ENCODE measurements at places on chromosomes 13 and 19.

- DNase-seq: no peak
Measured at GRCh38 chr13:39263531-39263930, 225.3 kb downstream of the NHLRC3 start.

DNA sequence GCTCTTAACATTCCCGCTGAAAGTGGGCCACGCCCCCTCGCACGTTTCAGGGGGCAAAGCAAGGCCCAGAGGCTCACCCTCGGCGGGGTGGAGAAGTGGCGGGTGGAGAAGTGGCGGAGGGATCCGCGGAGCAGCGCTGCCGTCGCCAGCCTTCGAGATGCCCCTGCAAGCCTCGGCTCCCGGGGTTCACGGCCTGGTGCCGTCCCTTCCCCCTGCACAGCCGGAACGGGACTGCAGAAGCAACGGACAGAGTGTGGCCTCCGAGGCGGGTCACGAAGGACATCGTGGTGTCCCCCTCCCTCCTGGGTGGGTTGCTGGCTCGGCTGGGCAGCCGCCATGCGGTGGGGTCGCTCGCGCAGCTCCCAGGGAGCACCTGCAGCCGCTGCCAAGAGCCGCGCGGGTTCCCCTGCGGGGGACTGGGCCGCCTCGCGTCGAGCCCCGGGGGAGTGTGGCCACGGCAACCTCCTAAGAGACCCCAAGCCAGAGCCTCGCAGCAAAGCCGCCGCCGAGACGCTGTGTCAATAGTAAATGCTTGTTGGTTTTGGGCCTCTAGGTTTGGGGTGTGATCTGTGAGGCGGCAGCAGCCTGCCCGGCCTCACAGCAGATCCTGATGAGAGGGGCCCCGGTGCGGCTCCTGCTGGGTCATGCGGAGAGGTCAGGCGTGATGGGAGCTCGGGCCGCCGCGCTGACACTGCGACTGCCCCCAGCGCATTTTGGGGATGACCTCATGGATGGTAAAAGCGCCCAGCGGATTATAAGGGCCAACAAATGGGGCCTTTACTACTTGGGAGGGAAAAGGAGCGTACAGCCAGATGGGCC lies 5.5 kb downstream of the TPGS1 start:
- DNase-seq: no peak

GRCh38 chr19:1252221-1252820 lies 3.9 kb downstream of the MIDN start:
- peak; percentile 84 for DNase-seq

DNA sequence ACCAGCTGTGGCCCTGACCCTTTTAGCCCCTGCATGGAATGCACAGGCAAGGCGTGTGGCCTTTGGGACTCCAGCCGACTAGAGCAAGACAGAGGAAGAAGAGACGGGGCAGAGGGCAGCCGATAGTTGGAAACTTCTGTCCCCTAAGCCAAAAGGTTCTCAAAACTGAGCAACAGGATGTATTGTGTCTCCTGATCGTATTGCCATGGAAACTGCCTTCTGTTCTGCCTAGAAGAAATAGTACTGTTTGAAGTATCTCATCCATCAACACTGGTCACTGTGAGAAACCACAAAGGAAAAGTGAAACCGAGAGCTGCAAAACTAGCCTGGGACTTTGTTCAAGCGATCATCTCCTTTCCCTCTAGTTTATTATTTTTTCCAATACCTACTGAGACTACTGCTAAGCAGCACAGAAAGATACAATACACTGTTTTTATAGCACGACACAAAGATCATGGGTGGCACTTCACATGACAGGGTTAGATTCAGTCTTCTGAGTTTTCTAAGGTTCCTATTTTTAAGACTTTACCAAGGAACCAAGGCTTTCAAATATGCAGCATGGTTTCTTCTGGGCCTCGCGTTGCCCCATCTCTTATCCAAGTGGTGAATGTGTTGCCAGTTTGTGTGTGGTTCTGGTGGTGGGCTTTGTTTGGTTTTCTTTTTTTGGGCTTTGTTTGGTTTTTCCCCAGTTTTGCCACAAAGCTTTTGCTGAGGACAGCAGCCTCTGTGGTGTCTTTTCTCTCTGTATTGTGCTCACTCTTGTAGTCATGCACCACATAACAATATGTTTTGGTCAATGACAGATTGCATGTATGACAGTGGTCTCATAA lies 49.3 kb upstream of the GPR183 start:
- peak; percentile 86 for DNase-seq

DNA sequence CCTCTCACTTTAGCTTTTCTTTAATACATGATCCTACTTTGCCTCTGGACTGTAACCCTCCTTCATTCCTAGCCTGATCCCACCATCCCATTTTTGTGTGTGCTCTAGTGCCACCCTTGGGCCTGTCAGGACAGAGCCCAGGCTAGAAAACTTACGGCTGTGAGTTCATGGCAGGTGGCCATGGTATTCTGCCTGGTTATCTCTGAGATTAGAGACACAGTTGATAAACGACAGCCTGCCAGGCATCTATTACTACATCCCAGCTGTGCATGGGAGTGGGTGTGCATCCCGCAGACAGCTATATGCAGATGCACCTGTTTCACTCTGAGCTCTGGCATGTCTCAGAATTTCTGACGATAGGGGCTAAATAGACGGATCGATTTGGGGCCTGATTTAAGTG lies 110.9 kb downstream of the HS6ST3 start:
- DNase-seq: no peak

- DNase-seq: no peak
Measured at GRCh38 chr13:77168237-77168636, 141.3 kb upstream of the FBXL3 start.

- no peak for DNase-seq
Measured at GRCh38 chr13:27347211-27347772, 76.7 kb downstream of the RASL11A start.

- DNase-seq: peak; percentile 46
Measured at GRCh38 chr13:78121459-78122348, 203.1 kb upstream of the EDNRB start.

DNA sequence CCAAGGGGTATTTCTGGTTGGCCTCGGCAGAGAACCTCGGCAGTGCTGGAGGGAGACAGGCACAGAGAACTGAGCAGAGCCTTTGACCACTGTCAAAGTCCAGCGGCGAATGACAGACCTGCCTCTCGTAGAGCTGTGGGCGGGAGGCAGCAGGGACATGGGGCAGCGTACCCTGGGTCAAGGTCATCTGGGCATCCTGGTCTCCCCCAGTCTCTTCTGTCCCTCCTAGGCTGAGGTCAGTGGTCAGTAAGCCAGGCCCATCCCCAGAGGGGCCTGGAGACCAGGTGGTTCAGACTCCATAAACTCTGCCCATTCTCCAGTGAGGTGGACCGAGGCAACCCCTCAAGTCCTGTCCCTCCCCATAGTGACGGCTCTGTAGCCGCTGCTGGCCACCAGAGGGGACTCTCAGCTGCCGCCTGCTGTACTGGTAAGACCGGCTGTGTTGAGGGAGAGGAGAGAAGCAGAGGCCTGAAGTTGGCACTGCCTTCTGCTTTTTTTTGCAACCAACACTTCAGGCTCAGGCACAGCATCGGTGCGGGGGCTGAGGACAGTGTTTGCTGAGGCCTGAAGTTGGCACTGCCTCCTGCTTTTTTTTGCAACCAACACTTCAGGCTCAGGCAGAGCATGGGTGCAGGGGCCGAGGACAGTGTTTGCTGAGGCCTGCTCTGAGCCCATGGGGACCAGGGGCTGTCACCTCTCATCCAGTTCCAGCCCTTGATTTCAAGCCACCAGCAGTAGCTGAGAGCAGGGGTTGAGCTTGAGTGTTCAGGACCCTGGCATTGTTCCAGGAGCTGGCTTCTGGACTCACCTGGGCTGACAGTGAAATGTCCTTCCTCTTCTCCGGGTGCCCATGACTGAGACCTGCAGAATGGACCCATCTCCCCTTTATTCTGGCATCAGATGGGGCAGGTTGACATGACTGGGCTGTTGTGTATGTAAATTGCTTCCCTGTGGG lies at the start of gene PGLYRP2:
TSS of gene PGLYRP2 (minus strand) at position 111 of the 955 bp plus-strand sequence. CDS start 130 bp downstream, outside the sequence.
- no peak for DNase-seq

GRCh38 chr19:2785244-2785997 lies at the start of gene THOP1:
TSS of gene THOP1 (plus strand) at chr19:2785503. CDS start at chr19:2785663, 160 bp downstream.
- DNase-seq: peak; percentile 98

DNA sequence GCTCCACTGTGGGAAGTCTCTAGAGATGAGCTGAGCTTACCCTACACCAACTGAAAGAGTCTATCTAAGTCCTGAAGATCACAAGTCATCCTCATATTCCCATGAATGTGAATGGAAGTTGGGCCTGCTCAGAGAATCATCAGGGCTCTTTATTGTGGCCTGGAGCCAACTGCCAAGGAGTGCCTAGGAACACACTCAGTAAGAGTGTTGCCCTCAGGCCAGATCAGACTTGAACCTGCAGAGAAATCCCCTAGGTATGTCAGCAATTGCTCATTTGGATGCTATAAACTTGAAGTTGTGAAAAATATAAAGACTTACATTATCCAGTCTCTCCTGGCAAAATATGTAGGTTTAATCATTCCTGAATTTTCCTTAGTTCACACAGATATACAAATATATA lies 1070.2 kb downstream of the EFNB2 start:
- no peak for DNase-seq

DNA sequence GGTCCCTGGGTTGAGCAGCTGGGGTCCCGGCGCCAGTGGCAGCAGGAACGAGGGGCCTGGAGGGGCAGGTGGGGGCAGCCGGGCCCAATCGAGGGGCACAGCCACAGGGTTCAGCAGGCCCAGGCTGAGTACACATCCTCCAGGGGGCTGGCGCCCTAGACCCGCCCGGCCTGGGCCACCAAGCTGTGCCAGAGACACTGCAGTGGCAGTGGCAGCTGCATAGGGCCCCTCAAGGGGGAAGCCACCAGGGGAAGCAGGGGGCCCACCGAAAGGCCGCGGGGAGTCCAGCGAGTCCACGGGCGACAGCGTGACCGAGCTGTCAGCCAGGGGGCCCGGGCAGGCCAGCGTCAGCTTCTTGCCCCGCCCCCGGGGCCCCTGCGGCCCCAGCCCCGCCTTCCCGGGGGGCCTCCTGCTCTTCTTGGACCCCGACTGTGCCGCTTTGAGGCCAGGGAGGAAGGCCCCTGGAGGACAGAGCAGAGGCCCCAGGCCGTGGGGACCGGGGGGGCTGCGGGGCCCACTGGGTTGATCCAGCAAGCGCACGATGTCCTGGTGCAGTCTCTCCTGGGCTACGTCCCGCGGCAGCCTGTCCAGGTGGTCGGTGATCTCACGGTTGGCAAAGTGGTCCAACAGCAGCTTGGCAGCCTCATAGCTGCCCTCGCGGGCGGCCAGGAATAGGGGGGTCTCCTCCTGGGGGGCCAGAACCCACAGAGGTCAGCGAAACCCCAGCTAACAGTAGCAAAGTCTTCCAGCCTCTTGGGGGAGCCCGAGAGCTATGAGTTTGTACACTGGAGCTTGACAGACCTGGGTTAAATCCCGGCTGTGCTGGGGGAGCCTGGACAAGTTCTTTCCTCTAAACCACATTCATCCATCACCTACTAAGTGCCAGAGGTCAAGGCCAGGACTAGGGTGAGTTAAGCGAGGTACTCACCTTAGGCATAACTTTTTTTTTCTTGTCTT lies 39.5 kb downstream of the NOTCH3 start:
- DNase-seq: peak; percentile 43

DNA sequence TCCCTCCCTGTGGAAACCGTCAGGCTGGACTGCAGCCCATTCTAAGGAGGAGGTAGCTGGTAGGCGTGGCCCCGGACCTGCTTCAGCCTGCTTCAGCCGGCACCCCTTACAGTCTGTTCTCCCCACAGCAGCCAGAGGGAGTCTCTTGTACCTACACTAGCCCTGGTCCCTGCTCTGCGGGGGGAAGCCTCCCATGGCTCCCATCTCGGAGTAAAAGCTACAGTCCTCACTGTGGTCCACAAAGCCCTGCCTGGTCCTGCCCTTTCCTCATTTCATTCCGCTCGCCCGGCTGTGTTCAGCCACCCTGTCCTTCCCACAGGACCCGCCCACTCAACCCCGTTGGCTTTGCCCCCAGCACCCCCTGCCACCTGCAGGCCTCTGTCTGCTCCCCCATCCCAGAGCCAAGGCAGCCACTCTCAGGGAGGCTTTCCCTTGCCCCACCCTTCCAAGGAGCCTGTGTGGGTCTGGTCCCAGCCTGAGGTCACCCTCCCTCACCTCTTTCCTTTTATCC lies 1.3 kb downstream of the PGLYRP1 start:
- no peak for DNase-seq

- DNase-seq: no peak
Measured at GRCh38 chr19:10408511-10409283, 5.4 kb upstream of the CDC37 start.

DNA sequence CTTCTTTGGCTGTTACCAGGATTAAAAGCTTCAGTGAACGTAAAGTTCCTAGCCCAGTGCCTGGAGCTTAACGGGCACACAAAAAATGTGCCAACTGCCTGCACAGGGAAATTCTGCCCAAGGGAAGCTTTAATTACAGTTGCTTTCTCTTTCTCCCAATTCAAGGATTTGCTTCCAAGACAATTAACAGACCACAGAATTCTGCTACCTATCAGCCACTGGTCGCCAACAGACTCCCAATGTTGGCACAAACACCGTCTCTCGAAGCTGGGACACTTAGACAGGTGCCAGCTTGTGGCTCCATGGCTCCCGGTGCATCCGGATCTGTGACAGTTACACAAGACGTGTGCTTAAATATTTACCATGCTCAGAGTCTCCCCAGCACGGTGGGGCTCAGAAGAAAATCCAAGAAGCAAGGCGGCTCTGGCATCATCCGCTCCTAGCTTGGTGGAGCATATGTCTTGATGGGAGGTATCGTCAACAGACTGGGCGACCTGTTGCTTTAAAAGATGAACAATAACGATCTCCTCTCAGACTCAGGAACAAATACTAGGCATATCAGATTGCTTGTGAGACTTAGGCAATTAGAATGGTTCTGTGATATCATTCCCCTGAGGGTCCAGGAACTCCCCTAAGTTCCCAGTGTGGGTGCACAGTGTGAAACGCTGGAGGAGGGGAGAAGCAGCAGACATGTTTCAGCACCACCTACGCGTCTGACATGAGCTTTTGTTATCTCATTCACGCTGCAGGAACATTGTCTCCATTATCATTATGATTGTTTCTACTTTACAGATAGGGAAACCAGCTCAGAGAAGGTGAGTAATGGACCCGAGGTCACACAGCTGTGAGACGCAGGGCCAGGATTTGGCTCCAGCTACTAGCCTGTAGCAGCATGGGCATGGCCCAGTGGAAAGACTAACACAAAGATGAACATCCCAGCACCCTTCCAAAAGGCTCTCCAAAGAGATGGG lies 61.6 kb downstream of the ALOX5AP start:
- peak; percentile 78 for DNase-seq

DNA sequence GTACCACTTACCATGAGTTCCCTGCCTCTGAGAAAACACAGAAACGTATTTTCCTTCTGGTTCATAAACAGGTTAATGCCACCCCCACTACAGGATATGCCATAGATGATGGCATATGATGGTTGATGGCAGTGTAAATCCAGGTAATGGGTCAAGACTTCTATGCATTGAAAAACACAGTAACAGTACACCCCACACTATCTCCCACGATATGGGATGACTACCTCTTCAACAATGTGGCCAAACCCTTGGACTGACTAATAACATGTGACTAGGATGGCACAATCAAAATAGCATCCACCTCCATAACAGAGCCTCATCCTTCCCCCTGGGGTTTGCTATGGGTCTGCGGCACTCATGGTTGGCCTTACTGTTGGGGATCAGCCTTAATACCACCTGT lies 22.0 kb downstream of the ZNF235 start:
- DNase-seq: peak; percentile 15
